ENCODE measurements at places on chromosomes 1 and 21.

DNA sequence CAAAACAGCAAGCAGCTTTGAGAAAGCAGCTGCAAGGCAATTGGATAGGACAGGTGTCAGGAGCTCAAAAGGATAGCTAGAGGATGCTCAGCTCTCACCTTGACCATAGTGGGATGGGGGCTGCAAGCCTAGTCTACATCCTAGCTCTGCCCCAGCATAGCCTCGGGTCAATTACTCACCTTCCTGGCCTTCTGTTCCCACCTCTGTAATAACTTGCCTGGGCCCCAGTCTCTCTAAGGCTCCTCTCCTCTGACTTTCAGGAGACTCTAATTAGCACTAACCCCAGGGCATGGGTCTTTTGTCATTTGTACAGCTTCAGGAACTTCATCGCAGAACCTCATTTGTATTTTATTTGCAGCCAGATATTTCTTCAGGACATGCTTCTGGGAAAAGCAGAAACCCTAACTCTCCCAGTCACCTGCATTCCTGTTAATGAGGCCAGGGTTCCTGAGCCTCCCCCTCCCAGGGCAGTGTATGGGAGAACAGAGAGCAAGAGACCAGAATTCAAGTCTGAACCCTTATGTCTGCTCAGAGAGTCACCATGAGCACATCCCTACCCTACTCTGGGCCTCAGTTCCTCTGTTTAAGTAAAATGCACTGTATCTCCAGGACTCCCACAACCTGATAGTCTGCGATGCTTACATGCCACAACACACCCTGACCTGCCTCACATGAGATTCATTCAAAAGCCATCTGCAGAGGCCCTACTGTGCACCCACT is 108.1 kb downstream of the MATN1 start:
- no peak for DNase-seq

DNA sequence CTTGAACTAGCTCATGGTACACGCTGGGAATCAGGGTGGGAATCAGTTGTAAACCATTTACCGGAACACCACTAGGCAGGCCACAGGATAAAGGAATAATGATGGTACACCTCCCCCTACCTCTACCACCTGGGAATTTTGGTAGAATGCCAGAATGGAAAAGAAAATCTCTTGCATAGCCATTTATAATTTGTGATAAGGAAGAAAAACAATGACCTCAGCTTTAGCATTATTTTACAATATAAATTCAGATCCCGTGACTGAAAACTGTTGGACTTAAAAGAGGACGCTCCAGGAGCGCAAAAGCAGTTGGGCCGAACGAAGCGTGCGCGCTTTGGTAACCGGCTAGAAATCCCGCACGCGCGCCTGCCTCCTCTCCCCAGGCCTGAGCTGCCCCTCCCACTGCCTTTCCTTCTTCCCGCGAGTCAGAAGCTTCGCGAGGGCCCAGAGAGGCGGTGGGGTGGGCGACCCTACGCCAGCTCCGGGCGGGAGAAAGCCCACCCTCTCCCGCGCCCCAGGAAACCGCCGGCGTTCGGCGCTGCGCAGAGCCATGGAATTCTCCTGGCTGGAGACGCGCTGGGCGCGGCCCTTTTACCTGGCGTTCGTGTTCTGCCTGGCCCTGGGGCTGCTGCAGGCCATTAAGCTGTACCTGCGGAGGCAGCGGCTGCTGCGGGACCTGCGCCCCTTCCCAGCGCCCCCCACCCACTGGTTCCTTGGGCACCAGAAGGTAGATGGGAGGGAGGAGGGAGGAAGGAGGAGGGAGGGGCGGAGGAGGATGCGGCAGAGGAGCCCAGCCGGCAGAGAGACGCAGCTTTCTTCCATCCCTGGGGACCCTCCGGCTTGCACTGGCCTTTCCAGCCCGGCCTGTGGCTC is at the start of gene CYP4X1:
Gene CYP4X1, plus strand, starts transcription at position 402 of the 873 bp plus-strand sequence. Its CDS starts 149 bp downstream, at position 551.
- DNase-seq: no peak

DNA sequence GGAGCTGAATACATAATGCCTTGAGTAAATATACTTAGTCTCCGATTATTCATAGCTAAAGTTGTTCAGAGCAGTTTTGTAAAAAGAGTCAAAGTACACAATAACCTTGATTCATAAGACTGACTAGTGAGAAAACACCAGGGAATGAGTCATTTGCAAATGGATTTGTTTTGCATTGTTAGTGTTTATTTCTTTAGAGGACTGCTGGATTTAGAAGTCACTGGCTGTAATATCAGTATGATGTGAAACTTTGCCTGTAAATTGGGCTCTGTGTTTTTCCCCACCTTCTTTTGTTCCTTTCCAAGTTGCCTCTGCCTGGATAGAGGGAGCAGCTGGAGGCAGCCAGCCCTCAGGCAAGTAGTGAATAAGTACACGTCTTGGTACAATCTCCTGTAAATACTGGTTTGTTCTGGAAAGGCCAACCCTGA is 474.7 kb downstream of the NUF2 start:
- DNase-seq: no peak

DNA sequence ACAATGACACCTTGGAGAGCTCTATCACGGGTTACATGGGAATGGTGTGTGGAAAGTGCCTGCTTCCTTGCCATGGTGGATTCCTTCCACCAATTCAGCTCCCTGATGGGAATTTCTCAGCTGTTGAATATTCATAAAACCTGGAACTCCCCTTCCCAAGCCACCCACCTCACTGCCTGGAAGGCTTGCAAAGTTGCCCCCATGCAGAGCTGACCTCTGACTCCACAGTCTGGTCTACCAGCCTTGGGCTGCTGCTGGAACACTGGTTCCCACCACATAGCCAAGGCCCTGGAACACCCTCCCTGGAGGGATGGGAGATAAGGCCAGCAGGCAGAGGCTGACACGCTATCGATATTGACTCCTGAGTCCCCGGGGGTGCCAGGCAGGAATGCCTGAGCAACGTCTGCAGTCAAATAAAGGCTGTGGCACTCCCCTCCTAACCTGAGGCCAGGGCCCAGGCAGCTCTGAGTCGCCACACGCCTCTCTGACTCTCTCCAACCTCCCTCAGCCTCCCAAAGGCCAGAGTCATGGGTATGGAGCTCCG is 8.8 kb downstream of the CCDC24 start:
- DNase-seq: no peak

- no peak for DNase-seq
These were observed 1.6 kb downstream of the TMEM50B start for GRCh38 chr21:33478182-33478581.

DNA sequence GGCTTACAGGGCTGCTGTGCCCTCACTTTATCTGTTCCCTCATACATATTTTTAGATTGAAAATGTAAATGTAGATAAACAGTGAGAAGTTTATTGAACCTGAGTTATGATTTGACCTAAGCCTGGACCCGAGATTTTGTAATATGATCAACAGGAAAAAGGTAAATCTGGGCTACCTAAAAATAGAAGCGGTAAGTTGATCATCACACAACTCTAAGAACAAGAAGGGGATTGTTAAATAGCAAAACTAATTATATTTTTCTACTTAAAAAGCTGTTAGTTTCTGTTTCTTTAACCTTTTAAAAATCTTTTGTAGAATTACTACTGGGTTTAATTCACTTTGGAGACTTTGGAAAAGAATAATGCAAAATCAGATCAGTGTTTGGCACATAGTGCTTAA is 35.6 kb downstream of the CAMTA1 start:
- DNase-seq: no peak

GRCh38 chr21:17433730-17434129 is 79.1 kb upstream of the CXADR start:
- no peak for DNase-seq

GRCh38 chr1:54934869-54935268 is 45.6 kb upstream of the TMEM61 start:
- no peak for DNase-seq

- DNase-seq: no peak
These were observed 25.2 kb upstream of the TNR start for GRCh38 chr1:175768610-175769009.

- no peak for DNase-seq
These were observed 114.4 kb upstream of the COL6A1 start for GRCh38 chr21:45867041-45867666.

- DNase-seq: no peak
These were observed 20.4 kb downstream of the AIM2 start for GRCh38 chr1:159056069-159056698.

DNA sequence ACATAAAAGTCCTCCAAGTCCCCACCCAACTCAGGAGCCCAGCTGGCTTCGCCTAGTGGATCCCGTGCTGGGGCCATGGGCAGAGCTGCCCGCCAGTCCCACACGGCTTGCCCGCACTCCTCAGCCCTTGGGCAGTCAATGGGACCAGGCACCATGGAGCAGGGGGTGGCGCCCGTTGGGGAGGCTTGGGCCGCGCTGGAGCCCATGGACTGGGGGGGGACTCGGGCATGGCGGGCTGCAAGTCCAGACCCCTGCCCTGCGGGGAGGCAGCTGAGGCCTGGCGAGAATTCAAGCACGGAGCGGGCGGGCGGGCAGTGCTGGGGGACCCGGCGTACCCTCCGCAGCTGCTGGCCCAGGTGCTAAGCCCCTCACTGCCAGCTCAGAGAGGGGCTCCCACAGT is 249.8 kb upstream of the PLD5 start:
- no peak for DNase-seq

GRCh38 chr1:52237430-52237829 is 95.5 kb downstream of the ZFYVE9 start:
- no peak for DNase-seq

- DNase-seq: no peak
These were observed 443.6 kb downstream of the PLPP3 start for GRCh38 chr1:56135864-56136147.

GRCh38 chr1:182674346-182675246 is 9.8 kb downstream of the RGS8 start:
- DNase-seq: no peak

GRCh38 chr1:112533029-112533428 is 24.3 kb downstream of the WNT2B start:
- DNase-seq: no peak

GRCh38 chr1:168848051-168848450 is 119.0 kb upstream of the DPT start:
- DNase-seq: no peak
